ENCODE measurements at places on chromosomes 6 and 20.

GRCh38 chr6:89638320-89639195 lies at the start of gene LYRM2:
LYRM2 (minus strand) TSS chr6:89638747; CDS start chr6:89638716, 31 bp downstream.
- DNase-seq, result peak; percentile 94

GRCh38 chr6:98904096-98904495 lies 43.6 kb downstream of the FBXL4 start:
- DNase-seq, result peak; percentile 44

DNA sequence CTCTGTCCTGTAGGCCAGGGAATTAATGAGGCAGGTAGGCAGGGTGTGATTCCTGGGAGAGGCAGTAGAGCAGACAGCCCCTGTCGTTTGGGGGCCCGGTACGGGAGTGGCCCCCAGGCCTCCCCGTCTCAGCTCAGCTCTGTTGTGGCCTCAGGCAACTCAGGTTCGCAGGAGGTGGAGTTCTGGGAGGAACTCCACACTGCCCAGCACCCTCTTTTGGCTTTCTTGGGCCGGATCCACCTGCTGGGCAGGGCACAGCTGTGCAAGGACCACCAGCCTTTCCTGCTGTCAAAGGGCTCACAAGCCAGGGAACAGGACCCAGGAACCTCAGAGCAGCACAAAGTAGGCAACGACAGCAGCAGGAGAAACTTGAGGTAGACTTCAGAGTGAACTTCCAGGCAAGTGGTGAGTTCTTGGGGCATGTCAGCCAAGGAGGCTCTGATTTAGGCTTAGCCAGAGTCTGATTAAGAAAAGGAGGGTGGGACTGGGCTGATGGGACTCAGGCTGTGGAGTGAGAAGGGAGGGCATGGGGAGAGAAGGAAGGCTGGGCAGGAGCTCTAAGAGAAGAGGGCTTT lies 36.9 kb downstream of the RAB44 start:
- no peak for DNase-seq

- peak; percentile 79 for DNase-seq
Measured at GRCh38 chr6:139370283-139370998, 4.0 kb downstream of the CITED2 start.

DNA sequence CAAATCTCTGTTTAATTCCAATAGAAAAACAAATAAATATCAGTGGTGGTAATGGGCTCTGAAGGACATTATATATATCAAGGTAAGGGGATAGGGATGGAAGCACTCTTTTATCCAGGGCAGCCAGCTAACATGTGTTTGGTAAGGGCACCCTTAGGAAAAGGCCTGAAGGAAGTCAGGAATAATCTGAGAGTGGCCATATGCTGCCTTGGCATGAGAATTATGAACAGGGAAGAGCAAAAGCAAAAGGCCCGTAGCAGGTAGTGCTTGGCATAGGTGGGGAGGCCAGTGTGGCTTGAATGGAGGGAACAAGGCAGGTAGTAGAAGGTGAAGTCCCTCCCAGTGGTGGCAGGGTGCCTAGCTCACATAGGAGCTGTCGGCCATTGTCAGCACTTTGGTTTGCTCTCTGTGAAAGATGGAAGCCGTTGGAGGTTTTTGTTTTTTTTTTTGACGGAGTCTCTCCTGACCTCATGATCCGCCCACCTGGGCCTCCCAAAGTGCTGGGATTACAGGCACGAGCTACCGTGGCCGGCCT lies 39.6 kb upstream of the CSE1L start:
- no peak for DNase-seq

DNA sequence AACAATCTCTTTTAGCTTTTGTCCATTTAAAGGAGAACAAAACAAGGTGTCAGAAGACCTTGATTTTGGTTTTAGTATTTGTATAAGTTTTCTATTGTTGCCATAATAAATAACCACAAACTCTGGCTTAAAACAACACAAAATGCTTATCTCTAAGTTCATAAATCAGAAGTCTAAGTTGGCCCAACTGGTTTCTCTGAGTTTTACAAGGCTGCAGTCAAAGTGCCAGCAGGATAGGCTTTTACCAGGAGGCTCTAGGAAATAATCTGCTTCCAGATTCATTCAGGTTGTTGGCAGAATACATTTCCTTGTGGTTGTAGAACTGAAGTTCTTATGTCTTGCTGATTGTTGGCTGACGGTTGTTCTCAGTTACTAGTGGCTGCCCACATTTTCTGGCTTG lies 147.2 kb upstream of the HMGCLL1 start:
- DNase-seq, result no peak

GRCh38 chr20:56460459-56460858 lies 8.0 kb upstream of the RTF2 start:
- DNase-seq, result no peak

DNA sequence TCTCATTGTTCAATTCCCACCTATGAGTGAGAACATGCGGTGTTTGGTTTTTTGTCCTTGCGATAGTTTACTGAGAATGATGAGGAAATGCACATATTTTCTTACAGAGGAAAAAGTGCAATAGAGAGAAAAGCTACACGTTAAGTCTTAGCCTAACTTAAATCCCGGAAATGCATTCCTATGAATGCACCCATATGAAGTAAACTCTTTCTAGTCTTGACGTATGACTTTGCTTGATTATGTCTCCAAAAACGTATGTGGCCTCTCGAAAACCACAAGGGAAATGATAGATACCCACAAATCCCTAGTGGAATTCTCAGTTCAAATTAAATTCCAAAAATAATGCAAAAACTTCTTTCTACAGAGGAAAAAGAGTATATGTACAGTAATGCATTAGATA lies 90.7 kb upstream of the SASH1 start:
- peak; percentile 64 for DNase-seq

DNA sequence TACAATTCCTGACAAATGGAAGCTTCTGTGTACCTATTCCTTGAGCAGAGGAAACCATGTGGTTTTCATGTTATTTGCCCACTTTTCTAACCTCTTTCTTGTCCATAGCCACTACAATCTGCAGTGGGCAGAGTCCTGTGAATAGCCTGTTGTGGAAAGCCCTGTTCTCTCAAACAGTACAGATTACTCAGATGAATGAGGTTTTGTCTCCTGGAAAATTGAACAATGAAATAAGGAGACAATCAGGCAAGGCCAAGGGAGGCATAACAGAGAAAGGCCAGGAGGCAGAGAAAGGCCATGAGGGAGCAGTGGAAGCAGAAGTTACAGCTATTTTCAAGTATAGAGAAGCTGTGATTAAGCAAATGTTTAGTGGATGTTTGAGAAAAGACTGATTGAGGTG lies 189.3 kb downstream of the GRIK2 start:
- no peak for DNase-seq

DNA sequence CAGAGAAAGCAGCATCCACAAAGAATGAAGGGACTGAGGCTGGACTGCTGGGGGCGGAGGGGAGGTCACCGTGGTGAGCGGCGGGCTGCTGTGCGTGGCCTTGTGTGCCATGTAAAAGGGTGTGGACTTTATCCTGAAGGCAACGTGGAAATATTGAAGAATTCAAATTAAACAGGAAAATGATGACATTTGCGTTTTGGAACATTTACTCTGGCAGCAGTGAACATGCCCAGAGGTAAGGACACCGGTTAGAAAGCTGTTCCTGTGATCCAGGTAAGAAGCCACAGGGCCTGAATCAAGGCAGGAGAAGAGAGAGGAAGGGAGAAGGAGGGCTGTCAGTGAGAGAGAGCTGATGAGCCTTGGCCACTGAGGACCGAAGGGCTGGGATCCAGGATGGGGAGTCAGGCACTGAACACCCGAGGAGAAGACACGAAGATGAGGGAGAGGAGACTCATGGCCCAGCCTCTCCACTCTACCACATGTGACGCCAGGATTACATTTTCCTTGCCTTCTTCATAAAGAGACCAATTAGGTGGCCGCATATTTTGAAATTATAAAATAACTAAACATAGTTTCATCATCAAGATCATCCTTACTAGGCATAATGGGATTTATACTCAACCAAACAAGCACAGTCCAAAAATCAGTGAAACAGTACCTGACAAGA lies 58.4 kb downstream of the TRAM2 start:
- no peak for DNase-seq

DNA sequence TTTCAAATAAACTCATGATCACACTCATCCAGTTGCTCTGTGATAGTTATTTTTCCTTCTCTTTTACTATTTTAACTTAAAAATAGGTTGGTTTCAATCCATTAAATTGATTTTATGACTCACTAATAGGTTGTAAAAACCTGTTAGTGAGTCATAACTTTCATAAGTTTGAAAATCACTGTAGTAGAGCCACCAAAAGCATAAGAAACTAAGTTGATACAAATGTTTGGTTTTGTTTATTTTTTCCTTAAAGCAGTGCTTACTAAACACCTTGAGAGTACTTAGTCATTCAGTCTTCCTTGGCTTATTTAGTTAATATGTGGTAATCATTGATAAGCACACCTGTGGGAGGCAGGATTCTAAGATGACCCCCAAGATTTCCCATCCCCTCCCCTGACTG lies 312.1 kb upstream of the MAN1A1 start:
- no peak for DNase-seq

- DNase-seq, result peak; percentile 96
Measured at GRCh38 chr6:145544041-145544440, 191.3 kb downstream of the EPM2A start.

GRCh38 chr6:137673603-137674002 lies 179.4 kb upstream of the OLIG3 start:
- DNase-seq, result no peak

GRCh38 chr6:159110013-159110412 lies 59.2 kb upstream of the FNDC1 start:
- DNase-seq, result peak; percentile 70

GRCh38 chr6:135902756-135903331 lies 51.3 kb downstream of the PDE7B start:
- DNase-seq, result peak; percentile 65

- no peak for DNase-seq
Measured at GRCh38 chr6:84353459-84354423, 126.3 kb upstream of the CEP162 start.

- no peak for DNase-seq
Measured at GRCh38 chr20:61699495-61700374, 365.9 kb downstream of the TAF4 start.

DNA sequence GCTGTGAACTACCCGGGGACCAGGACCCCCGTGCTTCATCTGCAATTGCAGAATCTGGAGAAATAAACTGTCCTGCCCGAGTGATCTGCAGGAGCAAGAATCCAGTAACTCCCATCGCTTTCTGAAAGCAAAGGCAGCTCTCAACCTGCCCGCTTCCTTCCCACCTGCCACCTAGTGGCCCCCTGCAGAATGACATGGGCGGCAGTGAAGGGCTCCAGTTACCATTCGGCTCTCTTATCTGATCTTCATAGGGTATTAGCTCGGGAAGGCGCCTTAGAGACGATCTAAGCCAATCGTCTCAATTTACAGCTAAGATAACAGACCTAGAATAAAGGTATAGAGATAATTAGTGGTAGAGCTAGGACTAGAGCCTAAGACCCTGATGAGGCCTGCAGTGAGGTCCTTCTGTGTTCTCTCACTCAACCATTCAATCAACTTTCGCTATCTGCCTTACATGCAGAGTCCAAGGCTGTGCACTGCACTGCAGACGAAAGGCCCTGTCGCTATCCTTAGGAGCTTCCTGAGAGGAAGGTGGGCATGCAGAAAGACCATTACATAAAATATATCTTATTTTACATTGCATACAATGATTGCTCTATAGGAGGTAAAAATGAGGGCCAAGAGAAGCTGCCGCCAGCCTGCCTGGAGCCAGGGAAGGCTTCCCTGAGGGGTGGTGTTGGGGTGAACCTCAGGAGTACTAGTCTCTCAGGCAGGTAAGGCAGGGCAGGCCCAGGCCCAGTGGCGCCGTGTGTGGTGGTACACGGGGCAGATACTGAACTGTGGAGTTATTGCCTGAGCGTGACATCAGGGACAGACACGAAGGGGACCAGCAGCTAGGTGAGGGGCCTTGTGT lies 7.1 kb upstream of the PSMG4 start:
- peak; percentile 82 for DNase-seq

- DNase-seq, result no peak
Measured at GRCh38 chr6:137754366-137754765, 112.7 kb upstream of the TNFAIP3 start.

DNA sequence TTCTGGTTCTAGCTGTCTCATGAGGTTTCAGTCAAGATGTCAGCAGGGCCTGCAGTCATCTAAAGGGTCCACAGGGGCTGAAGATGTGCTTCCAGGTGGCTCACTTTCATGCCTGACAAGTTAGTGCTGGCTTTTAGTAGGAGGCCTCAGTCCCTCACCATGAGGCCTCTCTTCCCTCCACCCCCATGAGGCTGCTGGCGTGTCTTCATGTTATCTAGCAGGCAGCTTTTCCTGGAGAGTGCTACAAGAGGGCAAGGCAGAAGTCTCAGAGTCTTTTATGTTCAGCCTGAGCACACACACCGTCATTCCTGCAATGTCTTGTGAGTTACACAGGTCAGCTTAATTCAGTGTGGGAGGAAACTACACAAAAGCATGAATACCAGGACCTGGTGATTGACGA lies 769.9 kb downstream of the HDGFL1 start:
- DNase-seq, result no peak

- no peak for DNase-seq
Measured at GRCh38 chr6:119027465-119027864, 51.0 kb downstream of the FAM184A start.

DNA sequence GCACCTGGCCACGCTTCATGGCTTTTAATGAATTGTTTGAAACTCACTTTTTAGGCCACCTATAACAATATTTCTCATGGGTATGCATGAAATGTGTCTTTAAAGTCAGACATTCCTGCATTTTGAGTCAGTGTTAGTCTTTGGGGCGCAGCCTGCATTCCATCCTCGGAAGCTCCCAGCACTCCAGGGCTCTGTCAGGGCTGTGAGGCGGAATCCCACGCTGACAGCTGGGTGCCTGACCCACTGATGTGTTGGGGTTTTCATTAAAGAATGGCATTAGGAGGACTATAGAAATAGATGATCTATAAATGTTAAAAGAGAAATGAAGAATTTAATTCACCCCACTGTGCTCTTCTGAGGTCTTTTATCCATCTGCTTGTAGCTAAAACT lies 16.2 kb upstream of the CLDN20 start:
- DNase-seq, result peak; percentile 78

GRCh38 chr6:21861942-21862341 lies 268.4 kb downstream of the SOX4 start:
- no peak for DNase-seq

DNA sequence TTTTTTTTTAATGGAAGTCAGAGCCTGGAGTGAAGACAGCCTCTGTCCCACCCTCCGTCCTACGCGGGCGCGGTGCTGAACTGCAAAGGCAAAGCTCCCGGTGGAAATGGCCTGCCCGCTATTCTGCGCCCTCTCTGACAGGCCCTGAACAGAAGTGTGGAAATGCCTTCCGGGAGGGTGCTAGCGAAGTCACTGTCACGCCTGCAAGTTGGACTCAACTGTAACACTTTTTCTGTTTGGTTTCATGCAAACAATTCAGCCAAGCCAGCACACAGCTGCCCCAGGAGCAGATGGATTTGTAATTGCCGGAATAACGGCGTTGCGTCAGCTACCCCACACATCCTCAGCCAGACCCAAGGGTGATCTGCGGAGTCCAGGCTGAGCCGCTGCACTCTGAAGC lies 107.6 kb downstream of the PSMB1 start:
- DNase-seq, result no peak
